Suppressor macrophage (primary cell): ENCODE measurements at places on chromosomes 13 and 19.

DNA sequence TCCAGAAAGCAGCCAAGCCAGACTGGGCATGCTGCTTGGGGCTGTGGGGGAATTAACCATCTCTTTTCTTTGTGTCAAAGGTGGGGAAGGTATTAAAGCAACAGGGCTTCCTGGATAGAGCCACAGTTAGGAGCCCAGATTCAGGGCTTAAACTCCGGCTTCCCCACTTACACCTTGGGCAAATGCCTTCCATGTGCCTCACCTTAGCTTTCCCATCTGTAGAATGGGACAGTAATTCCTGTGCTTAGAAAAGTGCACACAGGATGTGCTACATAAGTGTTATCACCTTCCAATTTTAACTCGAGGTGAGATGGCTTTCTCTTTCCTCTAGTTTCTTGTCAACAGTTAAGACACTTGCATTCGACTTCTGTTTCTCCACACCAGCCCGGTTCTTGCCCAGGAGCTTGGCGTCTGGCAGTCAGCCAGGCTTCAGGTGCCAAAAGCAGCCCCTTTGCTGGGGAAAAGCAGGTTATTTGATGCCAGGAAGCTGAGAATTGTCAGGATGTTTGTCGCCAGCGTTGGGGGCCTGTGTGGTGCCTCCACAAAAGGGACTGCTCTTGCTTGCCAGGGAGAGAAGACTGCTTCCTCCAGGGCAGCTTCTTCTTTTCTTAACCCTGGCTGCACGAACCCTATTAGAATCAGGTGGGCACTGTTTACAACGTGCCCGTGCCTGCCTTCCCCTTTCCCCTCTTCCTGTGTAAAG lies 79.2 kb downstream of the SIPA1L3 start:
- peak; percentile 24 for DNase-seq

DNA sequence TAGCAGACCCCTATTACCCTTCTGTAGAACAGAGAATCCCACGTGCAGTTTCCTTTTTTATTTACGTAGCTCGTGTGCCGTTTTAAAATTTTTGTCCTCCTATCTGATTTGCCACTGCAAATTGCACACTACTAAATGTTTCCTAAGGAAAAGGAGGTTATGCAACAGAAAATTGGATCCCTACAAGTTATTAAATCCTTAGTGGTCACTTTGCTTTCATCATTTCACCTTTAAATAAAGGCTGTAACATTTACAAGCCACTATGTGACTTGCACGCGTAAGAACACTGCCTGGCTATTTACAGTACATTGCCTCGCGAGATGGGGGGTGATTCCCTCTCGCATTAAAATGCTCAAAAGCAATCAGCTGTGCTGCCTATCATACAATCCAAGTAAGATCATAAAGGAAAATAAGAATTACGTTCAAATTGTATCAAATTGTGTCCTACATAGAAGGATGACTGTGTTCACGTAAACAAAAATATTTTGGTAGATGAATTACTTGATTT lies 525.6 kb downstream of the SUCLA2 start:
- DNase-seq: no peak

DNA sequence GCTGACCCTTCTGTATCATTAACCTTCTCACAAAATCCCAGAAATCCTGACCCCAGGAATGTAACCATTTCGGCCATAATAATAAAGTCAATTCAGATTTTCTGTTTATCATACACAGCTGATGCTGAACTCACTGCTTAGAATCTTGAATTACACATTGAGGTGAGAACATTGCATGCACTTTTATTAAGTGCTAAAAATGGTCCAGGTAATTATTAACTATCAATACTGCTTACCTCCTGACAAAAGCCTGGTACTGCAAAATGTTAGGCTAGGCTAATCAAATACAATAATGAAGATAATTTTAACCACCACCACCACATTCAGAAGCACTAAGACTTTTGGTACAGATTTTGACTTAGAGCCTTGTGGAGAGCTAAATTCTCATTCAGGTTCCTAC lies 36.1 kb downstream of the KLF12 start:
- DNase-seq: no peak

DNA sequence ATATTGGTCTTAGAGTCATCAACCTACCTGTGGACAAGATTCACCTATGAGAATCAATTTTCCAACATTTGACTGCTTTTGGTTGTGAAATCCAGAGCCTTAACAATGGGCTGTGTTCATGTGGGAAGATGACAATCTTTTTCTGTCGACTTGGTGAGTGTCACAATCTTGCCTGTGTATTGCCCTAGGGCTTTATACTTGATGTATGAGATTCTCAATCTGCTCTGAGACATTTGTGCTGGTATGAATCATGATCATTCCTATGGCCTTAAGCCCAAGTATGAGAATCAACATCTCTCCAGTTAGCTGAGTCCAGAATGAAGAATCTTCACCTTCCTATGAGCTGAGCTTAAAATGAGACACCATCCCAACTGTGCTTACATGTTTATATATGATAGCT lies 68.7 kb downstream of the ZNF726 start:
- no peak for DNase-seq

GRCh38 chr13:98585946-98586345 lies 9.0 kb upstream of the STK24 start:
- no peak for DNase-seq

DNA sequence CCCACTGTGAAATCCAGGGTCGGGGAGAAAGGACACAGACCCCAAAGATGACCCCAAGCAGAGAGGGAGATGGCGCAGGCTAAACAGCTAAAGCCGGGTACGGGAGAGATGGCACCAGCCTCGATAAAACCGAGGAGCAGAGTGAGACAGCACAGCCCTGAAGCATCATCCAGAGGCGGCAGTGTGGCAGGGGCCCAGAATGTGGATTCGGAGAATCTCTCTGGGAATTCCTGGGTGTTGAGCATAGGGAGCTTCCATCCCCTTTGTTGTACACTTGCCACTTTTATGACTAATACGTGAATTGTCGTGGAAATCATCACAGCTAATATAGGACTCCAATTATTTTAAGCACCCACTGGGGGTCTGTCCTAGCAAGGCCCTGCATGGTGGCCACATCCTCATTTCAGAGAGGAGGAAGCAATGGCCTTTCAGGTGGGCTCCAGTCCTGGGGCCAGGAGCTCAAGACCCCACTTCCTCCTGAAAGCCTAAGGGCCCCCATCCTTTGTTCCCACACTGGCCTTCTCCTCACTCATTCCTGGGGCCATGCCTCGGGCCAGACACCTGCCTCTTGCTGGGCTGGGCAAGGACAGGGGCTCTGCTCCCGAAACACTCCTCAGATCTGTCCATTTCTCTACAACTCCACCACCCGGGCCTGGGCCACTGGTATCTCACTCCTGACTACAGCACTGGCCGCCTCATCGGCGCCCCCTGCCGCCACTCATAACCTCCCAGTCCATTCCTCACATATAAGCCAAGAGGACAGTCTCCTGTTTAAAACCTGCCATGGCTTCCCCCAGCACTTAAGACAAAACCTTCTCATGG lies 29.3 kb upstream of the ATP1A3 start:
- peak; percentile 42 for DNase-seq

GRCh38 chr19:53980539-53981375 lies 10.7 kb upstream of the CACNG6 start:
- DNase-seq: no peak

DNA sequence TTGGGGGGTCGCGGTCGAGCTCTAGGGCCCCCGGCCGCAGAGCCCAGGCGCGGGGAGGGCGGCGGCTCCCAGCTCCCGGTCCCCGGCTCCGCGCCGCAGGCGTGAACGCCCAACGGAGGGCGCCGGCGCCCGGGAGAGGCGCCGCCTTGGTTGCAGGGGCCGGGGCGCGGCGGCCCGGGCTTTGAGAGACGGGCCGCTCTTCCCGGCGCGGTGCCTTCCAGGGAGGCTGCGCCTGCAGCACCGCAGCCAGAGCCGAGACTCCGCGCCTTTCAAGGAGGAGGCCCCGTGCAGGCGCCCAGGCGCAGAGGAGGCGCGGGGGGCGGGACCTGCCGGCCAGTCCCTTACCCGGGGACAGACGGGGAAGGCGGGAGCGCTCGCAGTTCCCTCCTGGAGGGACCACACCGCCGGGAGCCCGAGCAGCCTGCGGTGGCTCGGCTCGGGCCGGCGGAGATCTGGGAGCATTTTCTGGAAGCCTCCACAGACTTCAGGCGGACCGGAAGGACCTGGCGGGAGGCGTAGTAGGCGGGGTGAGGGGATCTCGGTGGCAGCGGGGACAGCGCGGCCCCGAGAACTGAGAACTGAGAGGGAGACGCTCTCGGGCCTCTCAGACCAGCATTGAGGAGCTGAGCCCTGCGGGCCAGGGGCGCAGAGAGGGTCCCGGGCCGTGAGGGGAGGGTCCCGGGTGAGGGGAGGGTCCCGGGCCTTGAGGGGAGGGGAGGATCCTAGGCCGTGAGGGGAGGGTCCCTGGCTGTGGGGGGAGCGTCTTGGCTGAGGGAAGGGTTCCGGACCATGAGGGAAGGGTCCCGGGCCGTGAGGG lies 25.5 kb upstream of the MCF2L start:
- DNase-seq: peak; percentile 42

DNA sequence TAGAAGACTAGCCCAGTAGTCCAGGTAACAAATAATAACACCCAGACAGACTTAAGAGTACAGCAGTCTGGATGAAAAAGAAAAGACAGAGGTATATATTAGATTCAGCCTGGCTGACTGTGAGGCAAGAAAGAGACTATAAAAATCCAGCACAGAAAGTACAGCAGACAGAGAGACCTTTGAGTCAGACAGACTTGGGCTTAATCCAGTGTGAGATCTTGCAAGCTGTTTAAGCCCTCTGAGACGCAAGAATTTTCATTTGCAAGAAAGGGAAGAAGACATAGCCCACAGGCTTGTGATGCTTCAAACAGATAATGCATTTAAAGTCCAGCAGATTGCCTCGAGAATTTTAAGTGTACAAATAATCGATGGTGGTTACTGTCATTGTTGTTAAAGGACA lies 471.4 kb downstream of the LIG4 start:
- no peak for DNase-seq

- DNase-seq: no peak
These were observed 28.0 kb downstream of the MAB21L1 start for GRCh38 chr13:35448465-35448864.

DNA sequence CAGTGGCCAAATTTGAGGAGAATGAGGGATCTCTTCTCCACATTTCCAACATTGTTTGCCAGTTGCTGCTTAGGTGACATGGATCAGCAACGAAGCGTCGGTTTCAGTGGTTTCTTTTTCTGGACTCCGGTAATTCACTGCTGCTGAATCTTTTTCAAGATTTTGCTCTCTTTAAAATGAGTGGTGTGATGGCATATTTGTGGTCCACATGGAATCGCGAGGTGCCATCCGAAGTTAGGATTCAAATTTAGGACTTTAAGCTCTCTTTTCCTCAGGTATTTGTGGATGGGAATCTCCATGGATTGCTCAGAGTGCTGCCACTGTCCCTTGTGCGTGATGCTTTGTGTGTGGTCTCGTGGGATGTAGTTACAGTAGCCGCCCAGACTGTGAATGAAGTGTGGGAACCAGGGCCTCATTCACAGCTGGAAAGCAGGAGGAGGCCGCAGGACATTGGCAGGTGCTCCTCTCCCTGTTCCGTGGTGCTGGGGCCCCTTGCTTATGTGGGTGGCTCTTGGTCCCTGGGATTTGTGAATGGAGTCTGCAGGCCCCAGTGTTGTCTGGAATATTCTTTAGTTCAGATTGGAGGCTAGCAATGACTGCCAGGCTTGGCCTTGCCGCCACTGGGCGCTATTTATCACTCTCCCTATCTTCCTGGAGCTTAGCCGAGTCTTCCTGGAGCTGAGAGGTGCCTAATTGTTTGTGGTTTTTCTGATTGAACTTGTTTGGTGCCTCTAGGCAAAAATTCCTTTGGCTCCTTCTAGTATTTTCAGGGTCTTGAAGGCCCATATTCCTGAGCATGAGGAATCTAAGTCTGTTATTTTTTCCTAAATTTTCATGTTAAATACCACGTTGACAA lies 1.5 kb downstream of the ILF3 start:
- peak; percentile 42 for DNase-seq

DNA sequence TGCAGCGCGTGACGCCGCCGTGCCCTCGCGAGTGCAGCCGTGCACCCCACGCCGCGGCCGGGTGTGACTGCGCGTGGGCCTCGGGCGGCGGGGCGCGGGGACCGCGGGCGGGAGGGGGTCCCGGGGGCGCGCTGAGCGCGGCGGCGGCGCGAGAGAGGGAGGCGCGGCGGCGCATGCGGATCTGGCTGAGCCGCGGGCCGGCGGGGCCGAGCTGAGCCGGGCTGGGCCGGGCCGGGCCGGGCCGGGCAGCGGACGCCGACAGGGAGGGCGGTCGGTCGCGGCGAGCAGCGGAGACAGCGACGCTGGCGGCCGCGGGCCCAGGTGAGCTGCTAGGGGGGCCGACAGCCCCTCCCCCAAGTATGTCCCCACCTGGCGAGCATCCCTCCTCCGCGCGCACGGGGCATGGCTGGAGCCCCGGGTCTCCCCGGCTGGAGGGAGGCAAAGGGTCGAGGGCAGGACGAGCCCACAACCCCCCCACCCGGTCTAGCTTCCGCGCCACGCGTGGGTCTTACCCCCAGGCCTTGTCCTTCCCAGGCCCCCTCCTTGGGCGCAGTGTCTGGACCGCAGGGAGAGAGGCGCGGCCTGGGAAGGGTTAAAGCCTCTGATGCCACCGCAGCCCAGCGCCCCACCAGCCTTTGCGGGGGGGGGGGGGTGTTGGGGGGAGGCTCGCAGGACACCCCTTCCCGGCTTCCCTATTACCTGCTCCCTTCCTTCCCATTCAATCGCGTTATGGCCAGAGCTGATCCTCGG lies at the start of gene SPTBN4:
TSS of gene SPTBN4 (plus strand) at position 17 of the 750 bp plus-strand sequence. CDS start 5,621 bp downstream, outside the sequence.
- DNase-seq: no peak

- DNase-seq: no peak
These were observed 1.1 kb downstream of the INSR start for GRCh38 chr19:7292950-7293761.

GRCh38 chr19:48745208-48745995 lies 1.3 kb downstream of the IZUMO1 start:
- DNase-seq: peak; percentile 76

- DNase-seq: peak; percentile 94
These were observed 9.5 kb downstream of the GPX4 start for GRCh38 chr19:1113030-1113985.

DNA sequence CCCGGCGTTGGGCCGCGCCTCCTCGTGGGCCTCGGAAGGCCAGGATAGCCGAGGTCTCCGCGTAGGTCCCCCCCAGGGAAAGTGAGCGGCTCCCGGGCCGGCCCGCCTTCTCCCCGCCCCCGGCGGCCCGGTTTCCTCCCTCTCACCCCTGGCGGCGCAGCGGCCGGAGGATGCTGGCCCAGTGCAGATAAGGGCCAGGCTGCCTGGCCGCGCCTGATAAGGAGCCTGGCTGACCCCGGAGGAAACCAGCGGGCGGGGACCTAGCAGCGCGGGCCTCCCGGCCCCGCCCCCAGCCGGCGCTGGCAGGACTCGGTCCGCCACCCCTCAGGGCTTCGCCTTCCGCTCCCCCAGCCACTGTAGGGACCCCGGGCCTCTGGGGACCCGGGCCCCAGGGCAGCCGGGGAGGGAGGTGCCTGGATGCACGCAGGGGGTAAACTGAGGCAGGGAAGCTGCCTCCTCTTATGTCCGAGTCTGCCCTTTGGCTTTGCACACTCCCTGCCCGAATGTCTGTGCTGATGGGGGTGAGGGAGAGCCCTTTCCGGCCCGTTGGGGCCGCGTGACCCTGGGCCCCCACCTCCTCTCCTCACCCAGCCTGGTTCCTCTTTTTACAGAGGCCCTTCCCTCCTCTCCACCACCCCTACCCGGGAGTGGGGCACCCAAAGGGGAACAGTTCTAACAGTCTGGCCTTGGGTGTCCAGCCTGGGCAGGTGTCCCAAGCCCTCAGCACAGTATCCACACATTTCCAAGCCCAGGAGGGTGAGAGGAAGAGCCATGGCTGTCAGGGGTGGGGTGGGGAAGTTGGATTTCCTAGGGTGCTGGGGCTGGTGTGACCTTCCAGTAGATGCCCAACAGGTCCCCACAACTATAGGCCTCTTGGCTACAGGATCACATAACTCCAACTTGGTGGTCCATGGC lies at the start of gene LYL1:
TSS of gene LYL1 (minus strand) at position 193 of the 915 bp plus-strand sequence. CDS start 1,687 bp downstream, outside the sequence.
- peak; percentile 89 for DNase-seq
